ENCODE measurements at places on chromosomes 3 and 15. TPM values are rescaled to one million over a fixed set of nuclear protein-coding genes. Genes with fewer than 3 reads are reported as not detected.

The PLA2G4E gene
- not detected for polyA plus RNA-seq

The GNAT1 gene
- not detected for polyA plus RNA-seq

The P2RY1 gene
- not detected for polyA plus RNA-seq

- DNase-seq: no peak
These were observed 1.7 kb upstream of the SNRPA1 start for GRCh38 chr15:101296418-101297405.
